Stimulated activated CD8-positive, alpha-beta memory T cell treated with anti-CD3 and anti-CD28 coated beads, Interleukin-7, amount 100 ng/mL, for 48 hours (primary cell): ENCODE measurements at places on chromosomes 2 and 18.

DNA sequence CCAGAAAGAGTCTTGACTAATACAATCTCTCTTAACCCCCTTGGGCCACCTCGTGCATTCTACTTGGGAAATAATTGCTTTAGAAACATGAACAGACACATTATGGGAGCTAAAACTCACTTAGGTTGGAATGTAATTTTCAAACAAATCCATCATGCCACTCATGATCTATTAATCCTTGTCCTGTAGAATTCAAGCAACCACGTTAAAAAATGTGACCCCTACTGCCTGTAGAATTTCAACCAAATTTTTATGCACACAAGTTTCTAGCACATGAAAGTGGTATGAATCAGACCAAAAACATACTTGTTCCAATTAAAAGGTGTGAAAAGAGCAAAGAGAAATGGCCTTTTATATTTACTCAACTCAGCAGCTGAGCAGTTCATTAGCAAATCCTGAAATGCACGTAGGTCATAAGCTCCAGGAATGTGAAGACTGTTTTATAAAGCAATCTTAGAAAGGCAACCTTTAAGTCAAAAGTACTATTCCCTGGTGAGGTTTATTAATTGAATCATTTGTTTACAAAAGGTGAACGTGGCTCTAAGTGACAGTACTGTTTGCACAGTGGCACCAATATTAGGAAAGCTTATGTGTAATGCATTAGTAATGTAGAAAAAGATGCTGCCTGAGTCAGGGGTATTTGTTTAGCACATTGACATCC lies 459.4 kb upstream of the UBE2E3 start:
- DNase-seq = no peak

DNA sequence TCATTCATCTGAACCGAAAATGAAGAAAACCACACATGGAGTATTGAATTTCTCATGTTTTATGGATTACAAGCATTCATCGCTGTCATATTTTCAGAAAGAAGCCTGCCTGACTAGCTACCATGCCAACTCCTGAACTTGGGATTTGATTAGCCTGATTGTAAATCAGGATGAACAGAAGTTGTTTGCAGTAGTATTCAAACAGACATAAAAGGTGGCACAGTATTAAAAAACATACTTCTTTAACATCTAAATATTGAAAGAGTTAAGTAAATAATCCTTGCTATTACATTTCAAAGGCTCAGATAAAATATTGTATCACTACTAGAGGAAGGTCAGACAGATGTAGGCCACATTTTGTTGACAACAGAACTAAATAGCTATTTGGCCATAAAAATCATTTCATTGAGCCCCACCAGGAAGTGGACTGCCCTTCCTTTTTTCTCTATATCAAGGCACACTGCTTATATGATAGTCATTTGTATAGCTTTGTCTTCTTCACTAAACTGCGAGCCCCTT lies 21.6 kb downstream of the SLC38A11 start:
- no peak for DNase-seq

DNA sequence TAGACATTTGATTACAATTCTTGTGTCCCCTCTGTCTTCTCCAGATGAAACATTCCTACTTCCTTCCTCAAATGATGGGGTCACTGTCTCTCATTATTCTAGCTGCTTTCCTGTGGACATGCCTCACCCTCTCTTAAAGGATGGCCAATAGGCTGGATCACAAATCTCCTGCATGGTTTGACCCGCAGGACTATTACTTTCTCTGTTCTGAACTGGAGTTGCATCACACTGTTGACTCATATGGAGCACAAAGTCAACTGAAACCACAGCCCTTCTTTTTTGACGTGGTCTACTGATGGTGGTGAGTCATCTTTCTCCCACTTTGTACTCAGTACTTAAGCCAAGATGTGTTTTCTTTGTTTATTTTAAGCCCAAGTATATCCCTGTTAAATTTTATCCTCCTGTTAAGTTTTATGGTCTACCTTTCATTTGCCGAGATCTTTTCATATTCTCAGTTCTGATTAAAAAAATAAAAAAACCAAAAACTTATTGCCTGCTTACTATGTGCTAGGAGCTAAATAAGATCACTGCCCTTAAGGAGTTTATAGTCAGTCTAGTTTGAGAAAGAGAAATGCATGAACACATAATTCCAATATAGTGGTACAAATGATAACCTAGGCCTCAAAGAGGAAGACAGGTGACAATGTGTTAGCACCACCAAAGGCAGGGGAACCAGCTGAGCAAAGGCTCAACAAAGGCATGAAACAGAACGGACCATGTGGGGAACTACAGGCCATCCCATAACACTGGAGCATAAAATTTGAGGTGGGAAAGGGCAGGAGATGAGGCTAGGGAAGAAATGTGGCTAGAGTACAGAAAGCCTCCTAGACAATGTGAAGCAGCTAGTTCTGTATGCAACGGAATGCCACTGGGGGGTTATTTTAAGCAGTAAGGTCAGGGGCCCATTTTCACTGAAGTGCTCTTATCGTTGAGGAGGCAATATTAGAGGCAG lies 67.6 kb upstream of the ZFP36L2 start:
- DNase-seq = peak; percentile 49

GRCh38 chr2:55242617-55243016 lies 10.1 kb downstream of the RPS27A start:
- DNase-seq = no peak

- no peak for DNase-seq
These were observed 3.0 kb downstream of the TGIF1 start for GRCh38 chr18:3452750-3453539.

DNA sequence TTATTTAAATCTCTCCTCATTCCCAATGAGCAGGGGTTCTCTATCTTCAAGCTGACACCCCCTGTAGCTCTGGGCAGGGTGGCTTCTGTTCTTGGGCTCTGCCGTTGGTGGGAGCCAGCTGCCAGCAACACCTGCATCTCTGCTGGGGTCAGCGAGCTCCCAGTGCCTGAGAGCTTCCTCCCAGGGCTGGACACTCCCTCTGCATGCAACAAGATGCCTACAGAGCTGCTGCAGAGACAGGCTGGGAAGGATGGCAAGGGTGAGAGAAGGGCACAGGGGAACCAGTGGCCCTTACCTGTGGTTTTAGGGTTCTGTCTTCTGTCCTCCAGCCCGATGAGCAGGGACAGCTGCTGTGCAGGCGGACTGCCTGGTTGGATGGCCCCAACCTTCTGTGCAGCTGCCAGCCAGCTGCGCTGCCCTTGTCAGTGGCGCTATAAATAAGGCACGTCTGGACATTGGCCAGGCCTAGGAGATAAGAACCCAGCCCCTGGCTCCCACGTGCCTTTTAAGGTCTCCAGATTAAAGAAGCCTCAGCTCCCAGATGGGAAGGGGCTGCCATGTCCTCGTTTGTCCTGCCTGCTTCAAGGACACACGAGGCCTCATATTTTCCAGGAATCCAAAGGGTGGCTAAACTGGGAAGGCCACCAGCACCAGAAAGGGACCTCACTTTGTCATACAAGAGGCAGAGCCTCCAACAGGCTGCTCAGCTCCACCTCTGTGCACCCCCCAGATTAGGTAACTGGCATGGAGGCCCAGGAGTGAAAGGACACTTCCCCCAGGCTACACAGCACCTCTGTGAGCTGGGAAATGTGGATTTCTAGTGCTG lies 39.5 kb upstream of the FHL2 start:
- DNase-seq = no peak

- DNase-seq = no peak
These were observed 125.8 kb downstream of the MTCL1 start for GRCh38 chr18:8831112-8831511.

- DNase-seq = no peak
These were observed 1.3 kb downstream of the PROC start for GRCh38 chr2:127419448-127420038.
